ENCODE measurements at places on chromosomes 13 and 19. TPM values are rescaled to one million over a fixed set of nuclear protein-coding genes. Genes with fewer than 3 reads are reported as not detected.

DNA sequence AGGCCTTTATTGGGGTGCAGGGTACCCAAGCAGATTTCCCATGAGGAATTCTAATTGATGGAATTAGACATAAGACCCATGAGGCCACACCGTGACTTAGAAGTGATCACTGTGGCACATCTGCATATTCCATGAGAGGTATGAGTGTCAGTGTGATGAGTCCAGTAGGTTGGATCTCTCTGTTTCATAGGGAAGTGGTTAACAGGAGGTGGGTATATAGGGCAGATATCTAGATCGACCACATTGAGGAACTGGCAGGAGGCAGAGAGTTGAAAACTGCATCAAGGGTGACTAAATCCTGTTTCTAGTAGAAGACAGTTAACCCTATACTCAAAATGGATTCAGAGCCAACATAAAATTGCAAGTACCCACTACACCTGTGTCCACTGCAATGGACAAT, 68.6 kb upstream of the MIR17HG start:
- H3K4me3 ChIP-seq = no peak overlapping the region
- no peaks in the 10 kb centered on the region for H3K27me3 ChIP-seq
- no peak for DNase-seq
- H3K36me3 ChIP-seq = no peaks in the 10 kb centered on the region

DNA sequence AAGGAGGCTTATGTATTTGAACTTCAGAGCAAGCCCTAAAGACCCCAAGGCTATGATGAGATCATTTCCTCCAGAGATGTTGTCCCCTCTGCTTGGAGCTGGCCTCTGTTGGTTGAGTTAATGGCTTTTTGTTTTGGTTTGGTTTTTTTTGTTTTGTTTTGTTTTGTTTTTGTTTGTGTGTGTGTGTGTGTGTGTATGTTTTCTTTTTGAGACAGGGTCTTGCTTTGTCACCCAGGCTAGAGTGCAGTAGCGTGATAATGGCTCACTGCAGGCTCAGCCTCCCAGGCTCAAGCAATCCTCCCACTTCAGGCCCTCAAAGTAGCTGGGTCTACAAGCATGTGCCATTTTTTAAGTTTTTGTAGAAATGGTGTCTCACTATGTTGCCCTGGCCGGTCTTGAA, 1076.2 kb downstream of the UQCRFS1 start:
- H3K27ac ChIP-seq = no peak overlapping the region
- no peaks in the 10 kb centered on the region for H3K36me3 ChIP-seq
- DNase-seq = no peak
- H3K27me3 ChIP-seq = no peaks in the 10 kb centered on the region

DNA sequence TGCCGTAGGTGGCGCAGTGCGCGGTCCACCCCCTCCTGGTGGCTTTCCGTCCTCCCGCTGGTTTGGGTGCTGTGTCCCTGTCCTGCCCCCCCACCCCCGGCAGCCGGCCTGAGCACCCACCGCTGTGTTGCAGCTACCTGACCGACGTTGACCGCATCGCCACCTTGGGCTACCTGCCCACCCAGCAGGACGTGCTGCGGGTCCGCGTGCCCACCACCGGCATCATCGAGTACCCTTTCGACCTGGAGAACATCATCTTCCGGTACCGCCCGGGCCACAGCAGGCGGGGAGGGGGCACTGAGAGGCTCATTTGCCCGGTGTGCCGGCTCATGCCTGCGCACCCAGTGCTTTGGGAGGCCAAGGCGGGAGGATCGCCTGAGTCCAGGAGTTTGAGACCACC, 20.6 kb downstream of the GNA11 start:
- DNase-seq = no peak
- H3K27ac ChIP-seq = no peak overlapping the region
- no peaks in the 10 kb centered on the region for H3K36me3 ChIP-seq
- no peaks in the 10 kb centered on the region for H3K27me3 ChIP-seq
- H3K4me3 ChIP-seq = no peak overlapping the region

DNA sequence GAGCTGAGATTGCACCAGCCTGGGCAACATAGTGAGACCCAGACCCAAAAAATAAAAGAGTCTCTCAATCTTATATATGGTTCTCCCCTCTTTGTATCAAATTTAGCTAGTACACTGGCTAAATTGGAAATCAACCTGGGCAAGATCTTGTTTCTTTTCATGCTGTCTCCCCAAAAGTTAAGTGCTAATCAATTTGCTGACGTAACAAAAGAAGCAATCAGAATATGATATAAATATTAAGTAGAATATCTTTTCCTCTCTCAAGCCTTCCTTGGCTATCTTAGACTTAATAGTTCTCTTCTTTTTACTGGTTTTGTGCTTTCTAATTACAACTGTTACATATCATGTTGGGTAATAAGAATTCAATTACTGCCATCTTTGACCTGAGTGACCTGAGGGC, 258.9 kb downstream of the KCNRG start:
- H3K27me3 ChIP-seq = no peaks in the 10 kb centered on the region
- H3K36me3 ChIP-seq = no peaks in the 10 kb centered on the region
- no peak overlapping the region for H3K4me3 ChIP-seq
- no peak for DNase-seq
- H3K27ac ChIP-seq = no peak overlapping the region

DNA sequence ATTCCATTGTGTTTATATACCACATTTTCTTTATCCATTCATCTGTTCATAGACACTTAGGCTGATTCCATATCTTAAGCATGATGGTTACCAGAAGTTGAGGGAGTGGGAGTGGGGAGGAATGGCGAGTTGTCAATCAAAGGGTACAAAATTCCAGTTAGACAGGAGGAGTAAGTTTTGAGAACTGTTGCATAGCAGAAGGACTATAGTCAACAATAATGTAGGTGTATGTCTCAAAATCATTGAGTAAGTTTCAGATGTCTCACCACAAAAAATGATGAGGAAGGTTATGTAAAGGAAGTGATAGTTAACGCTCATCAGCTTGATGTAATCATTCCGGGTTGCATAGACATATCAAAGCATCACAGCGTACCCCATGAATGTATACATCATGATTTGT, 4.6 kb upstream of the UBL3 start:
- H3K27ac ChIP-seq = no peak overlapping the region
- no peak for DNase-seq
- H3K4me1 ChIP-seq = no peaks in the 10 kb centered on the region
- H3K36me3 ChIP-seq = no peaks in the 10 kb centered on the region
- no peaks in the 10 kb centered on the region for H3K27me3 ChIP-seq

DNA sequence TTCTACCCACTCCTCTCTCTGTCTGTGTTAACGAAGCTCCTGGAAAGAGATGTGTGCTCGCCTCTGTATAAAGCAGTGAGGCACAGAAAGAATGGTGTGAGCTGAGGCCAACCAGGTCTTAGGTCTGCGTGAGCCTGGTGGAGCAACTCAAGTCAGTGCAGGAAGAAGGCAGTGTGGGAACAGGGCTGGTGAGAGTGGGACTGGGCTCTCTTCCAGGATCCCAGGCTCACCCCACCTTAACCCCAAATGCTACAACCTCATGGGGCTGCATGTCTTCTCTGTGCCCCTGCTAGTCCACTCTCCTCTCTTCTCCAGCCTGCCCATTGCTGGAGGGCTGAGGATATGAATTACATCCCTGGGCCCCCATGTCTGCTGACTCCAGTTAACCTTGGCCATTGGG, 127.4 kb downstream of the DCT start:
- no peaks in the 10 kb centered on the region for H3K4me1 ChIP-seq
- no peaks in the 10 kb centered on the region for H3K36me3 ChIP-seq
- H3K27me3 ChIP-seq = no peaks in the 10 kb centered on the region
- H3K27ac ChIP-seq = no peak overlapping the region

- H3K27ac ChIP-seq = no peak overlapping the region
- no peaks in the 10 kb centered on the region for H3K4me1 ChIP-seq
- H3K4me3 ChIP-seq = no peak overlapping the region
- DNase-seq = no peak
- no peaks in the 10 kb centered on the region for H3K27me3 ChIP-seq
- H3K36me3 ChIP-seq = no peaks in the 10 kb centered on the region
Observed at GRCh38 chr13:40749327-40749726, 21.7 kb downstream of the MRPS31 start.

DNA sequence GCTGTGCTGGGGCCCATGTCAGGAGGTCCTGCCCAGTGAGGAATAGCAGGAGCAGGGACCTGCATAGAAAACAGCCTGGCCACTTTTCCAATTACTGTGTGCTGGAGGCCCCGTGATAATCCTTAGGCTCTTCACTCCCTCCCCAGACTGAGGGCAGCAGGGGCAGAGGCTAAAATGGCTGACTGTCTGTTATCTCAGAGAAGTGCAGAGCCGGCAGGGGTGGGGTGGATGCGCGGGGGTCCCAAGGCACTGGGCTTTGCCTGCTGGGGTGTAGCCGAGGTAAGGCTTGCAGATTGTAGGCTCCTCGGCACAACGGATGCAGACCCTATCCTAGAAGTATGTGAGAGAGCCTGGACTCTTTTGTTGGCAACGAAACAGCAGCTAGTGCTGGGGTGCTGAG, 1064.1 kb downstream of the OLFM4 start:
- no peak overlapping the region for H3K27ac ChIP-seq
- H3K27me3 ChIP-seq = no peaks in the 10 kb centered on the region
- no peaks in the 10 kb centered on the region for H3K36me3 ChIP-seq
- H3K4me1 ChIP-seq = no peaks in the 10 kb centered on the region

DNA sequence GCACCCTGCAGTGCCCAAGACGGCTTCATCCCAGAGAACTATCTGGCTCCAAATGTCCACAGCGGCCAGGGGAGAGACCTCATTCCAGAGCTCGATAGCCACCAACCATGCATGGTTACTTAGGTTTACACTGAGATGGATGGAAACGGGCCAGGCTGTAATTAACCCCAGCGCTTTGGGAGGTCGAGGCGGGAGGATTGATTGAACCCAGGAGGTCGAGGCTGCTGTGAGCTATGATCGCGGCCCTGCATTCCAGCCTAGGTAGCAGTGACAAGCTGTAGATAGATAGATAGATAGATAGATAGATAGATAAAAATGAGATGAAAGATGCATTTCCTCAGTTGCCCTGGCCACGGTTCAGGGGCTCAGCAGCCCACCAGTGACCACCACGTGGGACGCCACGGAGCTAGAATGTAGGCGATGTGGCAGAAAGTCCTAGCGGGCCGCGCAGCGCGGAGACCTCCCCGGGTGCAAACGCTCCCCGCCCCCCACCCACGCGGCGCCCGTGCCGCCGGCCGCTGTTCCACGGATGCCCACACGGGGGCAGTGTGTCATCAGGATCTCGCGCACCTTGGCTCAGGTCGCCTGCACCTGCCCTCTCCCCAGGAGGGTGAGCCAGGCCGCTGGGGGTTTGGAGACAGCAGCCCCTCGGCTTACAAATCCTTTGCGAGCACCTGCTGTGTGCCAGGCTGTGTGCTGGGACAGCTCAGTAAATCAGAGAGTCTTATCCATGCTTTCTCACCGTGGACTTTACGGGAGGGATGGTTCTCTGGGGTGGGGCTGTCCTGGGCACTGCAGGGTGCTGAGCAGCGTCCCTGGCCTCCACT, 13.5 kb upstream of the TLE5 start:
- H3K27ac ChIP-seq = no peak overlapping the region
- H3K4me1 ChIP-seq = no peaks in the 10 kb centered on the region
- peak; percentile 65 for DNase-seq

GRCh38 chr13:110266431-110266809, 40.5 kb downstream of the COL4A1 start:
- no peaks in the 10 kb centered on the region for H3K36me3 ChIP-seq
- no peaks in the 10 kb centered on the region for H3K27me3 ChIP-seq
- peak; percentile 14 for DNase-seq
- H3K27ac ChIP-seq = peak overlapping the region; percentile 63
- H3K4me1 ChIP-seq = no peaks in the 10 kb centered on the region

- no peak for DNase-seq
- H3K27ac ChIP-seq = no peak within 1 kb of the TSS
- H3K4me1 ChIP-seq = peaks cover 11% of the 10 kb centered on the region
- no peak within 1 kb of the TSS for H3K4me3 ChIP-seq
Observed at GRCh38 chr13:112067116-112067741, at the start of gene SOX1. Gene SOX1, plus strand, starts transcription at chr13:112067149. Its CDS starts 510 bp downstream, at chr13:112067659.

DNA sequence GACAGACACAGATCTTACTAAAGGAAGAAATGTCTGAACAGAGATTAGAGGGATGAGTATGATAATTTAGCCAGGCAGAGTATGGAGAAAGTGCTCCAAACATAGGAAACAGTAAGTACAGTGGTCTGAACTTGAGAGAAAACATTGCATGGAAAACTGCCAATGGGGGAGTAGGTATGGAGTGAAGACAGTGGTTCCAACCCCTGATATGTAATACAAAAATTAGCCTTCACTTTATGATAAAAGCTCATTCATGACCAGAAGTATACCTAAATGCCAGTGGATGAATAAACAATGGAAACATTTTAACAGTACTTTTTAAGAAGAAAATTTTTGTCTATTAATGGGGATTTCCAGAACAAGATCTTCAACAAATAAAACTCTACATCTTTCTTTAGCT, 334.0 kb downstream of the DIAPH3 start:
- H3K27me3 ChIP-seq = no peaks in the 10 kb centered on the region
- H3K27ac ChIP-seq = no peak overlapping the region
- no peak overlapping the region for H3K4me3 ChIP-seq

DNA sequence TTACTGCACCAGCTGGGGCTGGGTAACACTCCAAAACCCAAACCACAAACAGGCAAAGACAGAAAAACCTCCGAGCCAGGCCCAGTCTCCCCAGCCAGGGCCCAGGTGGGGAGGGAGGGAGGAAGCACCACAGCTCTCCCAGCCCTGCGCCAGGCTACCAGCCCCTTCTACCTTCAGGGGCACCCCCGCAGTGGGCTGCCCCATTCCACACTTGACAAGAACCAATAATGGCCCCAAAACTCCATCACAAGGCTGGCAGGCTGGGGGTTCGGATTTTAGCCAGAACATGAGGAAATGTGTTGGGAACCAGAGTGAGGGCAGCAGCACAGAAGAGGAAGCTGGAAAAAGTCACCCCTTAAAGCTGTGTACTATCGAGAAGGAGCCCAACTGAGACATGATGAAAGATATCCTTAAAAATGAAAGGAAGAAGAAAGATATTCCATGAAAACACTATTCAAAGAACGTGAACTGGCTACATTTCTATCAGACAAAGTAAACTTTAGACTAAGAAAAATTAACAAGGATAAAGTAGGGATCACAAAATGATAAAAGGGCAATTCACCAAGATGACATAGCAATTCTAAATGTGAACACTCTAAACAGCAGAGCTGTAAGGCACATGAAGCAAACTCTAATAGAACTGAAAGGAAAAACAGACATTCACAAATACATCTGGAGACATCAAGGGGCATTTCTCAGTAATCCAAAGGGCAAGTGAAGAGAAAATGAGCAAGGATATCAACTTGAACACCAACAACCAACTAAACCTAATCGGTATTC, 12.9 kb downstream of the TUBGCP3 start:
- no peak overlapping the region for H3K4me3 ChIP-seq
- H3K36me3 ChIP-seq = no peaks in the 10 kb centered on the region
- peaks cover 4% of the 10 kb centered on the region for H3K4me1 ChIP-seq
- peak overlapping the region; percentile 46 for H3K27ac ChIP-seq
- no peaks in the 10 kb centered on the region for H3K27me3 ChIP-seq

GRCh38 chr13:73661687-73662425, 472.3 kb downstream of the KLF12 start:
- H3K27me3 ChIP-seq = no peaks in the 10 kb centered on the region
- DNase-seq = no peak
- H3K4me3 ChIP-seq = no peak overlapping the region

GRCh38 chr19:18481505-18482222, 40.2 kb downstream of the ELL start:
- no peak for DNase-seq
- H3K4me1 ChIP-seq = peaks cover 8% of the 10 kb centered on the region
- H3K4me3 ChIP-seq = no peak overlapping the region
- no peaks in the 10 kb centered on the region for H3K36me3 ChIP-seq

ZNF177 gene
- not detected for total RNA-seq

MIA gene
- 2.8 TPM for total RNA-seq

IGFL1 gene
- not detected for total RNA-seq

PRR22 gene
- total RNA-seq = not detected

ZNF493 gene
- total RNA-seq = 48.2 TPM

CASP14 gene
- not detected for total RNA-seq

KLK14 gene
- 0.76 TPM for total RNA-seq

TLE2 gene
- total RNA-seq = 26.4 TPM

CRX gene
- not detected for total RNA-seq

Measured in uterus (tissue), 4 donors.